ENCODE measurements at places on chromosomes 16 and 17.

DNA sequence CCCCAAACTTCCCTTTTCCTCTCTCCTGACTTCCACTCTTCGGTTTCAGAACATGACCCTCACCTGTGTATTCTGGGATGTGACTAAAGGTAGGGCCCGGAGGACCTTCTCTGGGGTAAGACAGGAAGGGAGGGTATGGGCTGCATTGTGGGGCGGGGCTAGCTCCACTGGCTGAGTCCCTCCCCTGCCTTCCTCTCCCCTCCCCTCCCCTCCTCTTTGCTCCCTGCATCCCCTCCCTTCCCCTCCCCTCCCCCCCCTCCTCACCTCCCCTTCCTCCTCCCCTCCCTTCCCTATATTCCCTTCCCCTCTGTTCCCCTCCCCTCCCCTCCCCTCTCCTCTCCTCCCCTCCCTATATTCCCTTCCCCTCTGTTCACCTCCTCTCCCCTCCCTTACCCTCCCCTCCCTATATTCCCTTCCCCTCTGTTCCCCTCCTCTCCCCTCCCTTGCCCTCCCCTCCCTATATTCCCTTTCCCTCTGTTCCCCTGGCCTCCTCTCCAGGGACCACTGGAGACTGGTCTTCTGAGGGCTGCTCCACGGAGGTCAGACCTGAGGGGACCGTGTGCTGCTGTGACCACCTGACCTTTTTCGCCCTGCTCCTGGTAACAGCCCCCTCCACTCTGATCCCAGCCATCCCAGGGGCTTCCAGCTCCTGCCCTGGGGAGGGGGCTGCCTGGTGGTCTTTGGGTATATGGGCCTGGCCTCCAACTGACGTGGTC is 11.8 kb downstream of the ADGRG3 start:
- DNase-seq: no peak

- no peak for DNase-seq
These were observed 10.0 kb downstream of the POLDIP2 start for GRCh38 chr17:28347261-28347891.

DNA sequence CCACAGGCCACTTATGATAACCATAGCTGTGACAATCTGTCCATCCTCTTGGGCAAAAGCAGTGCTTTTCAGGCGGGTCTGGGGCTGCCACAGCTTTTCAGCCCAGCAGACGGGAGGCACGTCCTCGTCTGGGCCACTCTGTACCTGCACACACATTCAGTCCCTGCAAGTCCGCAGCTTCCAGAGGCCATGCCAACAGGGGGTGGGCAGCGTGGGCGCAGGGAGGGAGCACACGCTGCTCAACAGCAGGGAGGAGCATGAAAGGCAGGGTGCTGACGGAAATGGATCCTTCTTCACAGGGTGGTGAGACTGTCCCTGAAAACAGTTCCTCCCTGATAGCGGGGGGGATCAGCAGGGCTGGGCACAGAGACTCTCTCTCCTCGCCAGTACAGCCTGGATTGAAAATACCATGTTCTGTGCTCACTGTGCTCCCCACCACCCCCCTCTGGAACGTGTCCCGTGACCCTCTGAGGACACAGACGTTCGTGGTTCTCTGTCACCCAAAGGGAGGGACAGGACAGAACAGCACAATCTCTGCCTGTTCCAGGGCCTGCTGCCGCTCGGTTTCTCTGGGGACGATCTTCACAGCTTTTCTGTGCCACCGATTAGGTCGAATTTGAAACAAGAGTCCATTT is 41.7 kb downstream of the PEMT start:
- no peak for DNase-seq

- no peak for DNase-seq
These were observed 68.5 kb upstream of the ATP2A3 start for GRCh38 chr17:4032738-4033137.

DNA sequence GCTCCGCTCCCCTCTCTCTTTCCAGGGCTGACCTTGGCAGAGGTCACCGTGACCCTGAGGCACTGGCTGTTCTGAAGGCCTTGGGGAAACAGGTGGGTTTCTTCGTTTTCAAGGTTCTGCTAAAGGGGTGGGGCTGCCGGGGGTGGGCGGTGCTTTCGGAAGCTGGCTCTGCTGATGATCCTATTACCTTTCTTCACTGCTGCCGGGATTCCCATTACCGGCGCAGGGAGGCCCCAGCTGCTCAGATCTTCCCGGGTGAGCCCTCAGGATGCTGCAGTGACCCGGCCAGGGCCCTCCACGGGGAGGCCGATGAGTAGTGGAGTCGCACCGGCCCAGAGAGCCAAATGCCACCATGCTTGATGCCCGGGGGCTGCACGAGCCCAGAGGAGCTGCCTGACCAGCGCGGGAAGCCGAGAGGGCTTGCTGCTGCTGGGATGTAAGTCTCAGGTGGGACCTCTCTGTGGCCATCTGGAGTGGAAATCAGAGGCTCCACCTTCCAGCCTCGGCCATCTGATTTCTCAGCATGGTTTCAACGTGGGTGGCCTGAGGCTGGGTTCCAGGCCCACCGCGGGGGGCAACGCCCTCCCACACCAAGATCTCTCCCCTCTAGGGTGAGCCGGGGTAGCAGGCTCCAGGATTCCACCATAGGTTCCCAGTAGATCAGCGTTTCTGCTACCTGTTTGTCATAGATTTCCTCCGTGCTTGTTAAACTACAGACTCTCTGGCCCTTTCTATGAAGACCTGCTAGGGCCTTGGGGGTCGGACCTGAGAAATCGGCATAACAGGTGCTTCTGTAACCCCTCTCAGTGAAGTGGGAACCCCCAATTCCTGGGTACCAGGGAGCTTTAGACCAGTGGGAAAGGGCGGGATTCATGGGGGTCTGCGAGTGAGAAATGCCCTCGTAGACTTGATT is 21.6 kb upstream of the ADCY7 start:
- DNase-seq: no peak

- DNase-seq: no peak
These were observed 40.0 kb downstream of the MRPS23 start for GRCh38 chr17:57809879-57810278.

GRCh38 chr16:29820730-29821642 is 724 bp downstream of the MVP start:
- no peak for DNase-seq

GRCh38 chr16:80210787-80211186 is 330.0 kb upstream of the DYNLRB2 start:
- DNase-seq: no peak

DNA sequence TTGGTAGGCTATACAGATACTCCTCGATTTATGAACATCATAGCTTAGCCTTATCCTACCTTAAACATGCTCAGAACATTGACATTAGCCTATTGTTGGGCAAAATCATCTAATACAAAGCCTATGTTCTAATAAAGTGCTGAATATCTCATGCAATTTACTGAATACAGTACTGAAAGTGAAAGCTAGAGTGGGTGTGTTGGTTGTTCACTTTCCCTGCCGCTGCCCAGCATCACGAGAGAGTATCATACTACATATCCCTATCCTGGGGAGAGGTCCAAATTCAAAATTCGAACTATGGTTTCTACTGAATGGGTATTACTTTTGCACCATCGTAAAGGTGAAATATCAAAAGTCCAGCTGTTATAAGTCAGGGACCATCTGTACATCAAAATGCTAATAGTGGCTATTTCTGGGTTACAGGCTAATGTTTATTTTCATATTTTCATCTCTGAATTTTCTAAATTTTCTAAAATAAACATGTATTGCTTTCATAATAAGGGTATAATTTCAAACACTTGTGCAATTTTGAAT is 54.5 kb downstream of the NACA2 start:
- DNase-seq: no peak

GRCh38 chr16:678209-678857 is 1.9 kb upstream of the STUB1 start:
- no peak for DNase-seq

DNA sequence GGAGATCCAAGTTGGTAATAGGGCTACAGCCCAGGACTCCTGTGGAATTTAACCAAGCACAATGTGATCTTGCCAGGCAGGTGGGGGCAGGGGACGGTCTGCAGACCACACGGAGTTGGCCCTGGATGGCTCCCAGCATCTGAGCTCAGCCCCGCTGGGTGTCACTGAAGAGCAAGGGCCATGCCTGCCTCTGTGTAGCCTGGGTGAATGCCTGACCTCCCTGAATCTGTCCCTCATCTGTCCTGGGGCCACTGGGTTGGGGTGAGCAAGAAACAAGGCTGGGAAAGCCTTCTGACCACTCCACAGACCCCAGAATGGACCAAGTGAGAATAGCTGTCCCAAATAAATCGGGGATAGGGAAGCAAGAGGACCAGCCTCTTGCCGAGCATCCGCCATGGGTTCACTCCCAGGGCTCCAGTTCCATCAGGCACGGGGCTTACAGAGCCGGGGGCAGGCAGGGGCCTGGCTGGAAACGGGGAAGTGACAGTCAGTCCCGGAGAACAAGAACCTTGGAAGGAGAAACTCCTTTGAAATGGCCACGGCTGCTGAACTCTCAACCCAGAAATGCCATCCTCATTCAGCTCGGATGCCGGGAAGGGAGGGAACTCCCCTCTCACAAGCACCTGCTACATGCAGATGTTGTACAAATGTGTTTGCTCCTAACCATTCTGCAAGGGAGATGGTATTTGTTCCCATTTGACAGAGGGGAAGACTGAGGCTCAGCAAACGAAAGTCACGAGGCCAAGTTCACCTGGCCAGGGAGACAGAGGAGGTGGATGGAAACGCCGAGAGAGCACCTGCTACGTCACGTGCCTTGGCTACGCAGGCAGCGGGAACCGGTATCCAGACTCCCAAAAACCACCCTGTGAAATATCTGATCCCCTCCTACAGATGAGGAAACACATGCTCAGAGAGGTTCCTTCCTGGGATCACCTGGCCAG is 50.0 kb downstream of the RMI2 start:
- no peak for DNase-seq

- no peak for DNase-seq
These were observed 115.7 kb downstream of the TMEM114 start for GRCh38 chr16:8474587-8474986.

DNA sequence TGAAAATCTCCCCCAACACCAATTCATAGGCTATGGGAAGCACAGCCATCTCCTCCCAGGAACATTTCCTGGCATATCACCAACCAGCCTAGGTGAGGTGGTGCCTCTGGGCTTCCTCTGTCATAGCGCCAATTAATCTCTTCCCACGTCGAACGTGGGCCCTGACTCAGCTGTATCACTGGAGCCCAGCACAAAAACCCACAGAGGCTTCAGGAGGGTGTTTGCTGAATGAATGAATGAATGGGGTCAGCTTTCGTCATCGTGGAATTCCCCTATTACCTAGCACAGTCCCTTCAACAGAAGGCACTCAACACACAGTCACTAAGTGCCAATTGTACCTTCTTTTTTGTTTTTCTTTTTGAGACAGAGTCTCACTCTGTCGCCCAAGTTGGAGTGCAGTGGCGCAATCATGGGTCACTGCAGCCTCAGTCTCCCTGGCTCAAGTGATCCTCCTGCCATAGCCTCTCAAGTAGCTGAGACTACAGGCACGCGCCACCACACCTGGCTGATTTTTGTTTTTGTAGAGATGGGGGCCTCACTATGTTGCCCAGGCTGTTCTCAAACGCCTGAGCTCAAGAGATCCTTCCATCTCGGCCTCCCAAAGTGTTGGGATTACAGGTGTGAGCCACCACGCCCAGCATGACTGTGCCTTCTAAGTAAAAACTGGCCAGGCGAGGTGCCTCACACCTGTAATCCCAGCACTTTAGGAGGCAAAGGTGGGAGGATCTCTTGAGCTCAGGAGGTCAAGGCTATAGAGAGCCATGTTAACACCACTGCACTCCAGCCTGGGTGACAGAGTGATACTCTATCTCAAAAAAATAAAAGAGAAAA is 4.1 kb downstream of the ZNF688 start:
- no peak for DNase-seq

DNA sequence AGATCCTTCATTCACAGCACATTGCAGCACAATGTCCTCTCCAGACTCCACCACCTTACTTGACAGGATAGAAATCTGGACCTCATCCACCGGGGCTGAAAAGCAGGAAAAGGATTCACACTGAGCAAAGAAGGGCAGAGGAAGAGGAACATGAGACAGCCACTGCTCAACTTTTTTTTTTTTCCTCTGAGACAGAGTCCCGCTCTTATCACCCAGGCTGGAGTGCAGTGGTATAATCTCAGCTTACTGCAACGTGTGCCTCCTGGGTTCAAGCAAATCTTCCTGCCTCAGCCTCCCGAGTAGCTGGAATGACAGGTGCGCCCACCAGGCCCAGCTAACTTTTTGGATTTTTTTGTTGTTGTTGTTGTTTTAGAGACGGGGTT is 34.4 kb downstream of the PECAM1 start:
- no peak for DNase-seq

- DNase-seq: no peak
These were observed 14.4 kb upstream of the LGALS3BP start for GRCh38 chr17:78993981-78994671.

DNA sequence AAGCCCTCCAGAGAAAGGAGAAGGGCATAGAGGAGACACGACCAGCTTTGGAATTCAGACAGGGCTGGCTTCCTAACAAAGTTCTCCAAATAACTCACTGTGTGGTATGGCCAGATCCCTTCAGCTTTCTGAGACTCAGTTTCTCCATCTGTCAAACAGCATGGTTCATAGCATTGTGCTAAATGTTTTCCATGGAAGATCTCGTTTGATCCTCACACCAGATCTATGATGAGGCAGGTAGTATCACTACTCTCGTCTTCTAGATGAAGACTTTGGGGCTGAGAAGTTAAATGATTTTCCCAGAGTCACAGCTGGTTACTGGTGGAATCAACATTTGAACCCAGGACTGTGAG is 507.3 kb downstream of the HAPSTR1 start:
- no peak for DNase-seq

GRCh38 chr16:1639282-1639681 is 27.1 kb downstream of the CRAMP1 start:
- no peak for DNase-seq

DNA sequence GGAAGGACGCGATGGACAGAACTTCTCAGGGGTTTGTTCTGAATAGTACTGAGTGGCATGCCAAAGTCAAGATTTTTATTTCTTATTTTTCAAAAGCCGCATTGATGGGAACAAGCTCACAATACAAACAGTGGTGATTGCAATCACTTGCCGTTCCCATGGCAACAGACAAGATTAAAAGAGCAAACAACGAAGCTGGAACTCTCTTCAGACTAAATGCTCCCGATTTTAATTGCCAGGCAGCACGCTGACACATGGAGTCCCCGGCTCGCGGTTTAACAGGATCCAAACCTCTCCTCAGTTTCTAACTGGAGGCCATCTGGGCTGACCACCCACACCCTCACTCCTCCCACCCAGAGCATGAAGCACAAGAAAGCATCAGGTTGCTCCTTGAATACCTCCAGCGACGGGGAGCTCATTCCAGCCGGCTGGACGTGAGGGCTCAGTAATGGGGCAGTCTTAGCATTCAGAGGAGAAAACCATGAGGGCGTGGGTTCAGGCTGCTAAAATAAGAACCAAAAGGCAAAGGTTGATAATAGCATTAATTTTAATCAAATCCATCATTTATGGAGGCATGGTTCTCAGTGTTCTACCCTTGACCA is 41.5 kb downstream of the AIPL1 start:
- DNase-seq: no peak

GRCh38 chr17:50396261-50397110 is 837 bp downstream of the LRRC59 start:
- no peak for DNase-seq

DNA sequence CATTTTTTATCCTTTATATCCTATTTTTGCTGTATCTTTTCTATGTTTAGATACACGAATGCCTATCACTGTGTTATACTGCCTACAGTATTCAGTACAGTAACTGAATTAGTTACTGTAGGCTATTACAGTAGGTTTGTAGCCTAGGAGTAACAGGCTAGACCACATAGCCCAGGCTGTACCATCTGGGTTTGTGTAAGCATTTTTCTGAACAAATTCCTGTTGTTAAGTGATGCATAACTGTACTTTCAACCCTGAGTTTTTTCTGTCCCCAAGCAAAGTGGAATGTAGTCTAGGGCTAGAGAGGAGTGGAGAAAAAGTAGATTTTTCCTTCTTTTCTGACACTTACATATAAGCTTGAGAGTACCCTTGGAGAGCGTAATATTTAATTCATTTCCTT is 282.1 kb downstream of the HS3ST3B1 start:
- DNase-seq: no peak
